ENCODE measurements at places on chromosomes 16 and 17.

DNA sequence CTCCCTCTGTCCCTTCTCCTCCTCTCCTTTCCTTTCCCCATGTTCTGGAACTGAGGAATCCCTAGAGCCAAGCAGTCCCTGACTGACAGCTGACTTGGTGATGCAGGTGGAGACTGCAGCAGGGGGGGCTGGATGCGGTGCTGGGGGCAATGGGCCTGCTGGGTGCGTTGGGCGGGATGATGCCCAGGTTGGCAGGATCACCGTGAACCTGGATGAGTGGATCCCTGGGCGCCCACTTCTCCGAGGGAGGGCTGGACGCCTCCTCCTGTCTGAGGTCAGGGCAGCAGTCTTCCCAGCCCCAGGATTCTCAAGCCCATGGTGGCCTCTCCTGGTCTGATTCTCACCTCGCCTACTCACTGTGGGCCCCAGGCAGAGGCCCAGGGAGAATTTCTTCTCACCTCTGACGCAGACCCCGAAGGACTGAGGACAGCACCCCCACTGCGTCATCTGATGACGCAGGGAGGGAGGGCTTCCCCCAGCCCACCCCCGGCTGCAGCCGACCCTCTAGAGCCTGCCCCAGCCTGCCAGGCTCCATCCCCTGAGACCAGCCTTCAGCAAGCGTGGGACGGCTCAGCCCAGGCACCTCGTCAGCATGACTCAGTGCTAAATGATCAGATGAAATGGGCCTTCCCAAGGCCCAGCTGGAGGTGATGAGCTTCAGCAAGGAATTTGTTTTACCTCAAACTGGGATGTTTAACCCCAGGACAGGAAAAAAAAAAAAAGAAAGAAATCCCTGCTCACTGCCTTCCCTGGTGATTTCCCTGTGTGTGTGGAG lies 188.0 kb upstream of the TNRC6C start:
- H3K4me1 ChIP-seq: no peaks in the 10 kb centered on the region
- H3K36me3 ChIP-seq: no peaks in the 10 kb centered on the region
- H3K27me3 ChIP-seq: no peaks in the 10 kb centered on the region

- H3K36me3 ChIP-seq: no peaks in the 10 kb centered on the region
- H3K4me3 ChIP-seq: no peak overlapping the region
- H3K4me1 ChIP-seq: no peaks in the 10 kb centered on the region
These were observed 9.2 kb downstream of the SLC13A2 start for GRCh38 chr17:28482551-28483199.

- no peak for DNase-seq
- peak overlapping the region; percentile 31 for H3K4me3 ChIP-seq
- no peak overlapping the region for H3K27ac ChIP-seq
- no peaks in the 10 kb centered on the region for H3K36me3 ChIP-seq
- H3K4me1 ChIP-seq: peaks cover 9% of the 10 kb centered on the region
These were observed 4.8 kb downstream of the MRC2 start for GRCh38 chr17:62631936-62632924.

GRCh38 chr17:44932096-44932786 lies 15.3 kb downstream of the KIF18B start:
- peak; percentile 22 for DNase-seq
- H3K27me3 ChIP-seq: no peaks in the 10 kb centered on the region
- H3K4me3 ChIP-seq: no peak overlapping the region

GRCh38 chr17:67020293-67020766 lies 24.0 kb upstream of the CACNG1 start:
- DNase-seq: no peak
- no peak overlapping the region for H3K27ac ChIP-seq
- H3K4me1 ChIP-seq: no peaks in the 10 kb centered on the region
- H3K4me3 ChIP-seq: no peak overlapping the region
- no peaks in the 10 kb centered on the region for H3K27me3 ChIP-seq
- H3K36me3 ChIP-seq: no peaks in the 10 kb centered on the region

- peaks cover 4% of the 10 kb centered on the region for H3K4me1 ChIP-seq
- H3K27me3 ChIP-seq: no peaks in the 10 kb centered on the region
- DNase-seq: no peak
- H3K36me3 ChIP-seq: no peaks in the 10 kb centered on the region
- no peak overlapping the region for H3K27ac ChIP-seq
These were observed 10.4 kb downstream of the CDC42EP4 start for GRCh38 chr17:73301369-73301768.

GRCh38 chr17:59620518-59621259 lies 994 bp downstream of the CLTC start:
- H3K36me3 ChIP-seq: no peaks in the 10 kb centered on the region
- H3K4me1 ChIP-seq: no peaks in the 10 kb centered on the region
- peak overlapping the region; percentile 98 for H3K4me3 ChIP-seq
- no peak overlapping the region for H3K27ac ChIP-seq

DNA sequence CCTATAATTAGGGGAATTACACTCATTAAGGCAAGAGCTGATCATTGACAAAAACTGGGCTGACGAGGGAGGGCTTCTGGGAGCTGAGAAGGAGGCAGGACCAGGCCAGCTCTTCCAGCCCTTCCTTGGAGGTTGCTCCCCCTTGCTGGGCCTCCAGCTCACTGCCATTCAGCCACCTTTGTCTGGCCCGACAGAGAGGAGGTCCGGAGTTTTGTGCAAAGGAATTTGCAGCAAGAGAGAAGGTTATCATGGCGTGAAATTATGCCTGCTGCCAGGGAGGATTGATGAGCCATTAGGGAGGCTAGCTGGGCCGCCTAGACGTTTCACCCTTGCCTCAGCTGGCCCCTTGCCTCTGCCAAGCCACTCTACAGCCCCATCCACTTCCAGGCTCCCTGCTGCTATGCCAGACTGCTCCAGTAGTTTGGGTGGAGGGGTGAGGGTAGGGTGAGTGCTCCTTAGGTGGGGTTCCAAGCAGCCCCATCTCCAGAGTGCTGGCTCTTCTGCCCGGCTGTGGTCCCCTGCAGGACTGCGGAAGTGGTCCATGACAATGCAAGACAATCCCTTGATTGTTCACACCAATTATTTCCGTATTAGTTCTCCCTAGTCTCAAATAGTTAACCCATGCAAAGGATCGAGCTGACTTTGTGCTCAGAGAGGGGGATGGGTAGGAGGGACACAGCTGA lies 17.1 kb upstream of the PHF12 start:
- peak; percentile 65 for DNase-seq
- H3K27ac ChIP-seq: no peak overlapping the region
- no peaks in the 10 kb centered on the region for H3K36me3 ChIP-seq
- peaks cover 8% of the 10 kb centered on the region for H3K4me1 ChIP-seq

- H3K27me3 ChIP-seq: peaks cover 21% of the 10 kb centered on the region
- peak overlapping the region; percentile 6 for H3K4me3 ChIP-seq
- no peak for DNase-seq
- no peak overlapping the region for H3K27ac ChIP-seq
- H3K4me1 ChIP-seq: peaks cover 2% of the 10 kb centered on the region
- H3K36me3 ChIP-seq: peaks cover 1% of the 10 kb centered on the region
These were observed 2.3 kb downstream of the ARSG start for GRCh38 chr17:68293490-68294195.

DNA sequence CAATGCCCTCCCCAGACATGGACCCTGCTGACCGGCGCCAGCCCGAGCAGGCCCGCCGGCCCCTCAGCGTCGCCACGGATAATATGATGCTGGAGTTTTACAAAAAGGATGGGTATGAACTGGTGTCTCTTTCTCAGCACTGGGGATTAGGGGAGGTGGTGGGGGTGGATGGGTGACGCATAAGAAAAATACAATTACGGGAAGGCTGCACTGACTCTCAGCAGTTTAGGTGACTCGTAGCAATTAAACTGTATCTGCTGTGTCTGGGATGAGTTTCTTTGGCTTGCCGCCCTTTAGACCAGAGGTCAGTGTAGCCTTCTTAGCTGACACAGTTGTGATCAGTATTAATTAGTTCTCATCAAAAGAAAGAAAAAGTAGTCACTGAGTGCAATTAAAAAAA lies 59.0 kb downstream of the ELAC2 start:
- H3K4me1 ChIP-seq: no peaks in the 10 kb centered on the region
- no peak overlapping the region for H3K4me3 ChIP-seq
- H3K36me3 ChIP-seq: peaks cover 54% of the 10 kb centered on the region
- H3K27me3 ChIP-seq: no peaks in the 10 kb centered on the region
- DNase-seq: no peak

GRCh38 chr17:77798031-77798430 lies 160.5 kb upstream of the TNRC6C start:
- no peaks in the 10 kb centered on the region for H3K36me3 ChIP-seq
- no peaks in the 10 kb centered on the region for H3K27me3 ChIP-seq
- H3K4me3 ChIP-seq: no peak overlapping the region

DNA sequence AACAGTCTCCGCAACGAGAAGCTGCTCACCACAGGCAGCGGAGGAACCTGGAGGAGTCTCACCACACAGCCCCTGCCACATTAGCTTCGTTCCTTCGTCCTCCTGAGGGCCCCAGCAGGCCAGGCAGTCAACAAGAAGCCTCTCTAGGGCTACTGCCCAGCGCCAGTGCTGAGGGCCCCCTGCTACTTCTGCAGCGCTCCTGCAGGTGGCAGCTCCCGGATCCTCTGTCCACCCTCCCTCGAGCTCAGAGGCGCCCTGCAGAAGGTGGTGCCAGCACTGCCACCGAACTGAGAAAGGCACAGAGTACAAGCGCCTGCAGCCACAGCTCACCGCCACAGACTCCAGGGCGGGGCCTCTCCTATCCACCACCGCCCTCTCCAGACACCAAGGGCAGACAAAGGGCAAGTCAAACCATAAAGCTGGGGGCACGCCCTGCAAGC lies 27.3 kb downstream of the KDM8 start:
- no peaks in the 10 kb centered on the region for H3K4me1 ChIP-seq
- no peak overlapping the region for H3K4me3 ChIP-seq
- H3K27ac ChIP-seq: no peak overlapping the region
- no peaks in the 10 kb centered on the region for H3K36me3 ChIP-seq
- H3K27me3 ChIP-seq: no peaks in the 10 kb centered on the region

DNA sequence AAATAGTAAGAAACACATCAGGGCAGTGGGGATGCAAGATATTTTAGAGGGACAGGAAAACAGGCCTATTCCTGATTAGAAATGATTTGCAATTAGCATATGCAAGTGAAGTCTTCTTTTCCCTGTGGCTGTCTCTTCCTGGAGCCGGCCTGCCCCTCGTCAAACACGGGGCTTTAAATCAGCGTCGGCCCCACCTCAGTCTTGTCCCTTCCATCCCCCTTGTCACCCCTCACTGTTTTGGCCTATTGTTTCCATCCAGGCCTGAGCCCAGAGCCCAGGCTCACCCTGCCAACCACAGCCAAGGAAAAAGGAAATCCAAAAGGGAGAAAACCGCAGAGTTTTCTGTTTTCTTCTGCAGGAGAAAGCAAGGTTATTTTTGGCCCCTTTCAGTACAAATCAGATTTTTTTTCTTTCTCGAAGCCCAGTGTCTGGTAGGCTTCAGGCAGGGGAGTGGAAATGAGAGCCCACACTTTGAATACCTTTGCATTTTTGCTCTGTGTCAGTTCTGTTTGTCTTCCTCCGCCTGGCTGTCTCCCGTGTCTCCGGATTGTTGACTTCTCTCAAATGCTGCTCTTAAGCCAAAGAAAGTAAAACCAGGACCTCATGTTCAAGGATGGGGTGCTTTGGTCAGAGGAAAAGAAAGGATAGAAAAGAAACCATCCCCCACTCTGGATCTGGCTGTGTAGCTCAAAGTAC lies 399.9 kb upstream of the CDH11 start:
- H3K36me3 ChIP-seq: peaks cover 1% of the 10 kb centered on the region
- H3K4me3 ChIP-seq: no peak overlapping the region

- H3K27ac ChIP-seq: no peak overlapping the region
- no peak overlapping the region for H3K4me3 ChIP-seq
- no peaks in the 10 kb centered on the region for H3K27me3 ChIP-seq
- H3K4me1 ChIP-seq: no peaks in the 10 kb centered on the region
These were observed 60.8 kb downstream of the TBC1D16 start for GRCh38 chr17:79974566-79975497.

DNA sequence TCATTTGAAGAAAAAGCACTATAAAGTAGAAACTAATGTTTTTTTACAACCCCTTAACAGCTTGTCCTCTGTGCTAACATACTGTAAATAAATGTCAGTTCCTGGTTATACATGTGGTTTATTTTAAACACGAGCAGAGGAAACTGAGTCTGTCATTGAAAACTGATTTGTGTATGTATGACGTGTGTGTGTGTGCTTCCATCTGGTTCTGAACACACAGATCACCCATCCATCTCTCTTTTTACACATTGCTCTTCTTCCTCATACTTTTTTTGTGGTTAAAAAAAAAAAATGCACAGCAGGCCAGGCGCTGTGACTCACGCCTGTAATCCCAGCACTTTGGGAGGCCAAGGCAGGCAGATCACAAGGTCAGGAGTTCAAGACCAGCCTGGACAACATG lies 49.5 kb downstream of the ZNF423 start:
- H3K36me3 ChIP-seq: peaks cover 13% of the 10 kb centered on the region
- no peaks in the 10 kb centered on the region for H3K27me3 ChIP-seq
- H3K4me3 ChIP-seq: no peak overlapping the region
- H3K4me1 ChIP-seq: peaks cover 3% of the 10 kb centered on the region
- H3K27ac ChIP-seq: no peak overlapping the region

DNA sequence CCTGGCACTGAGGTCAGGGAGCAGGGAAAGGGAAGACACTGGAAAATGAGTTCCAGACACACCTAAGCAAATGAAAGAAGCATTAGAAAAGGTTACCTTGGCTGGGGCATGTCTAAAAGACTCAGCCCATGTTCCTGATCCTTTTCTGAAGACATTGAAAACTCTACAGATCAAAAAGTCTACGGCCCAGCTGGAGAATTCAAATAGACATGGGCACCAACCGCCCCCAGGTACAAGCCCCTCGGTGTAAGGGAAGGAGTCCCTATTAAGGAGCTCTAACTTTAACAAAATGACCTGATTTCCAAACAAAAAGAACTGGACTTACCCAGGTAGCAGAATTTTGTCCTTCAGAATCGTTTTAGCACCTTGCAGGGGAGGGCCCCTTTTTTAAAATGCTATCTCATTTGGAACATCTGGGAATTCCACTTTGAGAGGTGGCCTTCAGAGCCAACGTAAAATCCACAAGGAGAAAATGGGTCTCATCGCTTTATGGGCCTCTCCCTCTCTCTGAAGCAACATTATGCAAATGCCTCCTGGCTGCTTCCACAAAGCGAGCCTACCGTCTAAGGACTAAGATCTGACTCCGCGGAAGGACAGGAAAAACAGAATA lies 43.6 kb upstream of the RBFOX3 start:
- no peaks in the 10 kb centered on the region for H3K27me3 ChIP-seq
- peak; percentile 14 for DNase-seq
- H3K36me3 ChIP-seq: peaks cover 12% of the 10 kb centered on the region
- no peak overlapping the region for H3K4me3 ChIP-seq
- no peaks in the 10 kb centered on the region for H3K4me1 ChIP-seq

DNA sequence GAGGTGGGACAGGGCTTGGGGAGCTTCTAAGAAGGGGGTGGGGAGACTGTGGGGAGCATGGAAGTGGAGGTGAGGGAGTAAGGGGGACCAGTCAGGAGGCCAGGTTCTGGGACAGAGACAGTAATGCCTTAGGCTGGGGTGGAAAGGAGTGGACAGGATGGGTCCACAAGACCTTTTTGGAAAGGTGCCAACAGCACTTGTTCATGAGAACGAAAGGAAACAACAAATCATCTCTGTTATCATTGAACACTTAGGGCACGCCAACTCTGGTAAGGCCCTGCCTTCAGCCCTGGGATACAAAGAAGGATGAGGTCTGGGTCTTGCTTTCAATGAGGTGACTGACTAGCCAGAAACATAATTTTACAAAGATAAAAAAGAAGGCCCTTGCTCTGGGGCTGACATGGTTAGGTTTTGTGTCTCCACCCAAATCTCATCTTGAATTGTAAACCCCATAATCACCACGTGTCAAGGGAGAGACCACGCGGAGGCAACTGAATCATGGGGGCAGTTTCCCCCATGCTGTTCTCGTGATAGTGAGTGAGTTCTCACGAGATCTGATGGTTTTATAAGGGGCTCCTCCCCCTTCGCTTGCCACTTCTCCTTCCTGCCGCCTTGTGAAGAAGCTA lies 113.8 kb downstream of the SLC39A11 start:
- H3K27me3 ChIP-seq: no peaks in the 10 kb centered on the region
- H3K4me1 ChIP-seq: no peaks in the 10 kb centered on the region
- H3K36me3 ChIP-seq: peaks cover 2% of the 10 kb centered on the region
- no peak overlapping the region for H3K4me3 ChIP-seq
- H3K27ac ChIP-seq: no peak overlapping the region
- no peak for DNase-seq
